ENCODE measurements at places on chromosomes 1 and 21.

DNA sequence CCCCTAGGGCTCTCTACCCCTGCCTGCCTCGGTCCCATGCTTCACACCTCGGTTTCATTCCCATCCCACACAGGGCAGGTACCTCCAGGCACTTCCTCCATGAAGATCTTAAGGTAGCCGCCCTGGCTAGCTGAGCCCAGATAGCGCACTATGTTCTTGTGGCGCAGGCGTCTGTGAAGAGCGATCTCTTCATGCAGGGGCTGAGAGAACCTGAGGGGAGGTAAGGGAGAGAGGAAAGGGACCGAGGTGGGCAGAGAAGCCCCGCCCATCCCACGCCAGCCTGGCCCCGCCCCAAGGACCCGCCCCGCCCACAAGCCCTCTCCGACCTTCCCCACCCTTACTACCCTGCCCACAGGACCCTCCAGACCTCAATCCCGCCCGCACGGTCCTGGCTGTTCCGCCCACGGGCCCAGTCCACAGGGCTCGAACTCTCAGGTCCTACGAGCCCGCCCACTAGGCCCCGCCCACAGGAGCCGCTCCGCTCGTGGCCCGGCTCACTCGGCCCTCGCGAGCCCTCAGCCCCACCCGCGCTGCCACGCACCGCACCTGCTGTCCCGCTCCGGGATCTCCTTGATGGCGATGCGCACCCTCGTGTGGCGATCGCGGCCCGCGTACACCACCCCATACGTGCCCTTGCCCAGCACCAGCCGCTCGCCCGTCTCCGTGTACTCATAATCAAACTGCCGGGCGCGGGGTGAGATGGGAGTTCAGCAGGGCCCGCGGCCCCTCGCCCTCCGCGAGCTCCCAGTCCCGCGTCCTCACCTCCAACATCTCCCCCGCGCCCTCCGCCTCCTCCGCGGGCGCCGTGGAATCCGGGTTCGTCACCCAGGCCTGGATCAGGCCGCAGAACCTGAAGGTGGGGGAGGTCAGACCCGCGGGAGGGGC lies 6.4 kb downstream of the MAP3K6 start:
- DNase-seq = no peak

DNA sequence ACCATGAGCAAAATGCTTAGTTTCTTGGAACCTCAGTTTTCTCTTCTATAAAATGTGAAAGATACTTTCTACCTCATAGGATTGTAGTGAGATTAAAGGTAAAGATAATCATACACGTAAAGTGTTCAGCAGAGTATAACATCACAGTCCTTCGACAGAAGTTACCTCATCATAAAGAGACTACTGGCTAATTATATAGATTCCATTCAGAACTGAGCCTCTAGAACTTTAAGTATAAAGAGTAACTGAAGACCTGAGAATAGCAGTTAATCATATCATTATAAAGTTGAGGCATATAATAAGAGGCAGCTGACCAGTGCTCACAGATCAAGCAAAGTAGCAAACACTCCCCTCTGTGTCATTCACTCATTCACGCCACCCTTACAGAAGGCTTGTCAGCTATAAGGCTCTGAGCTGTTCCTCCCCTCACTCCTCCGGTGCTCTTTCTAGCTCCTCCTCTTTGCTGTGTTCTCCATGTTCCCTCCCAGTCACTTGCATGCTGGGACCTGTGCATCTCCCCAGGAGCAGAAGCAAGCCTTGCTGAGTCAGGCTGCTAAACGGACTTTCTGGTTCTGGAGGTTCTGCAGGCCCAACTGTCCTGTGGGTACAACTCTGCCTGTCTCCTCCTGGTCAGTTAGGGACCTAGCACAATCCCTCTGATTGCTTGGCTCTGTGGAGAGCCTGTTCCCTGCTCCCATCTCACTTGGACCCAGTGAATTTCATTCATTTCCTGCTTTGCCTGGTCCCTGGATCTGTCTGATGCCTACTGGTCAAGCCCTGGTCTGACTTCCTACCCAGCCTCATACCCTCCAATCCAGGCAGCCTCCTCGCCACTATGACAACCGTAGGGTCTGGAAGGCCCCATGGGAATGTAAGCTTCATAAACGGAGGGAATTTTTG lies 28.3 kb upstream of the LY9 start:
- no peak for DNase-seq

- DNase-seq = no peak
Measured at GRCh38 chr1:59063501-59063900, 233.4 kb upstream of the FGGY start.

DNA sequence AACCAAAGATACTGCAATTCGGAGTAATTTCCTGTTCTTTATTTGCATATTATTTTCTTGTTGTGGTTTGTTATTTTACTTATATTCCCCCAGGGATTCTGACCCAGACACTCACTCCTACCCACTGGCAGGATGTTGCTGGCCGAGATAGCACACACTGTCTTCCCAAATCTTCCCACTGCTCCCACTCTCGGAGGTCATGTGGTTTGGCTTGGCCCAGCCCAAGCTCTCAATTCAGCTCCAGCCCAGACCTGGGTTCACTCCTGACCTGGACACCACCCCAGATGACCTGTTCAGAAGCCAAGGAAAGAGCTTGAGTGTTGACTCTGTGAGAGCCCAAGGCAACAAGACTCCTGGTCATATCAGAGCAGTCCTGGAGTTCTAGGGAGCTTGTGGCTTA lies 1.2 kb upstream of the FAM43B start:
- no peak for DNase-seq
